A549 treated with dexamethasone at 1 μM for 4 hours (cell line): ENCODE measurements at places on chromosomes 11 and 22. TPM values are rescaled to one million over a fixed set of nuclear protein-coding genes. Genes with fewer than 3 reads are reported as not detected.

FAM76B gene
- total RNA-seq: 7.1 to 10.9 TPM (median 8.5 TPM) in 5 replicates

GAB4 gene
- not detected in 5 replicates for total RNA-seq

MYOD1 gene
- total RNA-seq: 0.06 to 0.15 TPM (median 0.07 TPM) in 3 of 5 replicates, not detected in the others

EFCAB6 gene
- 0.39 to 0.65 TPM (median 0.52 TPM) in 5 replicates for total RNA-seq

HEPN1 gene
- not detected in 5 replicates for total RNA-seq
